ENCODE measurements at places on chromosomes 6 and 20.

DNA sequence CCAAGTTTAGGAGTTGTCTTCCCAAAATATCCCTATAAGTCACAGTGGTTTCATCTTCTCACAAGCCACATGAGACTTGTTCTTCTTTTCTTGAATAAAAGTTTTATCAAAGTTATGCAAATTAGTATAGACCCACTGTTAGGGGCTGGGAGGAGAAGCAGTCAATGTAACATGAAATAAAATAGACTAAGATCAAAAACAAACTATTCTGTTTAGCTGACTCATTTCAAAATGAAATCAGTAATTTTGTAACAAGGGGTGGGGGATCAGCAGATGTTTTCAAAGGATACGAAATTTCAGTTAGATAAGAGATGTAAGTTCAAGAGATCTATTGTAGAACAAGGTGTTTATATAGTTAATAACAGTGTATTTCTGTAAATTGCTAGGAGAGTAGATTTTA is 339.6 kb upstream of the PRDM1 start:
- DNase-seq = no peak

- DNase-seq = no peak
These were observed 109.9 kb upstream of the FOXC1 start for GRCh38 chr6:1499777-1500176.

DNA sequence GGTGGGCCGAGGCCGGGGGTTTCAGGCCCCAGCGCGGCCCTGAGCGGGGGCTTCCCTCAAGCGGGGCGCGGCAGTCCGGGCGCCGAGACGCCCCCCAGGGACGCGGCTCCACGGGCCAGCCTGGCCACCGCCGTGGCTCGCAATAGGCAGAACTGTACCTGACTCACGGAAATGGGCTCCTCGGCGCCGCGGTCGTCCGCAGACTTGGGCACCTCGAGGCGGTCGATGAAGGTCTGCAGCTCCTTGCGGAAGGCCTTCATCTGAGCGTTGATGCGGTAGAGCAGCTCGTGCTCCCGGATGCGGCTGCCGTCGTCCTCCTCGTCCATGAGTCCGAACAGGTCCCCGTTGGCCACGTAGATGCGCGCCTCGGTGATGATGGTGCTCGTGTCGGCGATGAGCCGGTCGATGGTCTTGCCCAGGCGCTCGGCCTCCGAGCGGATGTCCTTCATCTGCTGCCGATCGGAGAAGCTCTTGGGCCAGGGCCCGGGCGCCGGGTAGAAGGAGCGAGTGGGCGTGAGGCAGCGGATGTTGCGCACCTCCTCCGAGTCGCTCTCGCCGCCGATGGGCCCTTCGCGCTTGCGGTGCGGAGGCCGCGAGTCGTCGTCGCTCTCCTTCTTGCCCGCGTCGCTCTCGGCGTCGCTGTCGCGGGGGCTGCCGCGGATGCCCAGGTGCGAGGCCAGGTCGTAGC is 16.1 kb upstream of the KIAA0408 start:
- no peak for DNase-seq

GRCh38 chr6:40584741-40585140 is 2.4 kb downstream of the LRFN2 start:
- no peak for DNase-seq

DNA sequence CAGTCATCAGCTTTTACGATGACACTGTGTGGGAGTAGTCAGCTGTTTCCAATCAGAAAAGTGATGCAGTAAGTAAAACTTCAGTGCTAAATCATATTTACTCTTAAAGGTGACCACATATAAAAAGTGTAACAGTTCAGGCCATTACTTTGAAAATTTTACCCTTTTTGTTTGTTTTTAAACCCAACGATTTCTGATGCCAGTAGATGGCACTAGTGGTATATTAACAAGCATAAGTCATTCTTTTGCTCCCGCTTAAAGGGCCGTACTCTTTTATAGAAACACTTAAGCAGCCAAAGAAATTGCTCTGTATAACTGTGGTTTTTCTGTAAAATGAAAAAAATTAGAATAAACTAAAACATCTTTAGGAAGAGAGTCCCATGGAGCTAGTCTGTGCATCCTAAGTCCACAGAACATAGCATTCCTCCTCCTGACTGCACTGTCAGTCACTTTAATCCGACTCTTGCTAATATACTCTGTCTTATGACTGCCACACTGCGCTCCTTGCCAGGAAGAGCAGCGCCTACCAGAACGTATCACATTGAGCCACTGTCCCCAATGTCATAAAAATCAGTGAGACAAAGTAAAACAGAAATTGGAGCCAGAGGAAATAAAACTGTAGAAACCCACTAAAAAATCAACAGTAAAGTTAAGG is 25.0 kb downstream of the HEBP2 start:
- peak; percentile 31 for DNase-seq

GRCh38 chr6:137297887-137298286 is 78.7 kb upstream of the IFNGR1 start:
- no peak for DNase-seq

DNA sequence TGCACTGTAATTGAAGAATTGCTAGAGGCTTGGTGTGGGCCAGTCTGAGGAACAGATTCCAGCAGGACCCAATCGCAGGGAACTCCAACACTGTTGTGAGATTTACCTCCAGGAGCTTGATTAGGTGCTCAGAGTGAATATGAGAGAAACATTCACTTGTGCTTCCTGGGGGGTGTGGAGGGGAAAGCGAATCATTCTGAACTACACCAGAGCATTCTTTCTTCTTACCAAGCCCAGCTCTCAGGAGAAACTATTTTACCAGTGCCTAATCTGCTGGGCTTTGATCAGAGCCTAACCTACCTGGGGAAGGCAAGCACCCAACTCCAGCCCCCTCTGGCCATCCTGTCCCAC is 7.4 kb upstream of the SIRPB1 start:
- DNase-seq = no peak

GRCh38 chr6:72755752-72756151 is 133.9 kb downstream of the KCNQ5 start:
- no peak for DNase-seq

DNA sequence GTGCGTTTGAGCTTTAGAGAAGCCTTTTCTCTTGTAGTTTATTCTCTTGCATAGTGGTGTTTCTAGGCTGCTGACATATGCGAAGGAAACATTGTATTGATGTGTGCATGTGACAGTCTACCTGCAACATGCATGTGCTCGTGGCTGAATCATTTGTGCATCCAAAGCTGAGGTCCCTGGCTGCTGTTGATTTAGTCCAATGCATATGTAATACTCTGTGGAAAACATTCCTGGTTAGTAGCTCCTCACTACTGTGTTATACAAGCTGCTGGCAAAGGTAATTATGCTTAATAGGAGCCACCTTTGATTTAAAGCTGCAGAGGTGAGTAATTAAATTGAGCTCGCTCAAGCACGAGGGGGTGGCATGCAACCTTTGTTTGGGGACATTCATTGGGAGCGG is 24.5 kb downstream of the TSHZ2 start:
- no peak for DNase-seq

DNA sequence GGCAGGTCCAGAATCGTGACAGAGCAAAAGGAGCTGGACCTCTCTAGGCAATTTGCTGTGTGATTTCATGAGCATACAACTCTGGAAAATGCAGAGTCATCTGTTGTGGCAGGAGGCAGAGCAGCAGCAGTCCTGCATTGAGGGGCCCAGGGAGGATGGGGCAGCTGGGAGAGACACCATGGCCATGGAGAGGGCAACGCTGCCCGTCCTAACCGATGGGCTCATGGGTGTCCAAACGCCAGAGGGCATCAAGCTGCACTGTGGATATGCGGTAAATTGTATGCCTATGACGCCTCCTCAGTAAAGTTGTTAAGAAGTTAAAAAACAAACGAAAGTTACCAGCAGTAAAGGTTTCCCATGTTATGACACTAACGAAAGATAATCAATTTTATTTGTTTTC is 42.2 kb upstream of the DACT2 start:
- DNase-seq = no peak

DNA sequence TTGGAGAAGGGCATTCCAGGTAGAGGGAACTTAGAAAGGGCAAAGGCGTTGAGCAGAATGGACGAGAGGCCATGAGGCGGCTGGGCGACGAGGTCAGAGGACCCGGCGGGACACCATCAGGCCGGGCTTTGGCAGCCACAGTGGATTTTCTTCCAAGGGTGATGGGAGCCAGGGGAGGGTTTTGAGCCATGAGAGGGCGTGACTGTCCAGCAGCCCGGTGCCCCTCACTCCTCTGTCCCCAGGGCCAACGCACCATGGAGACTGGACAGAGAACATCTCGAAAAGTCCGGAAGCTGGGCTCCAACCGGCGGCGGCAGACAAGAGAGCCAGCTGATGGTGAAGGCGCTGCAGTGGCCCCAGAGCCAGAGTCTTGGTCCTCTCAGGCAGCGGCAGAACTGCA is 6.4 kb downstream of the RAB44 start:
- DNase-seq = no peak

DNA sequence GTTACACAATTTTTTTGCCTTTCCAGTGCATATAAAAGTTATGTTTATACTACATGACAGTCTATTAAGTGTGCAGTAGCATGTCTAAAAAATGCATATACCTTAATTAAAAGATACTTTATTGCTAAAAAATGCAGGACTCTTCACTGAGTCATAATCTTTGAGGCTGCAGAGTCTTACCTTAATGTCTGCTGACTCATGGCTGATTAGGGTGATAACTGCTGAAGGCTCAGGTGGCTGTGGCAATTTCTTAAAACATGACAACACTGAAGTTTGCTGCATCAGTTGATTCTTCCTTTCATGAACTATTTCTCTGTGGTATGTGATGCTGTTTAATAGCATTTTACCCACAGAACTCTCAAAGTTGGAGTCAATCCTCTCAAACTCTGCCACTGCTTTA is 19.1 kb downstream of the ZSCAN23 start:
- DNase-seq = no peak

GRCh38 chr20:47156301-47157137 is 200.0 kb downstream of the ZMYND8 start:
- no peak for DNase-seq

GRCh38 chr20:10622657-10623418 is 51.0 kb downstream of the JAG1 start:
- DNase-seq = no peak

DNA sequence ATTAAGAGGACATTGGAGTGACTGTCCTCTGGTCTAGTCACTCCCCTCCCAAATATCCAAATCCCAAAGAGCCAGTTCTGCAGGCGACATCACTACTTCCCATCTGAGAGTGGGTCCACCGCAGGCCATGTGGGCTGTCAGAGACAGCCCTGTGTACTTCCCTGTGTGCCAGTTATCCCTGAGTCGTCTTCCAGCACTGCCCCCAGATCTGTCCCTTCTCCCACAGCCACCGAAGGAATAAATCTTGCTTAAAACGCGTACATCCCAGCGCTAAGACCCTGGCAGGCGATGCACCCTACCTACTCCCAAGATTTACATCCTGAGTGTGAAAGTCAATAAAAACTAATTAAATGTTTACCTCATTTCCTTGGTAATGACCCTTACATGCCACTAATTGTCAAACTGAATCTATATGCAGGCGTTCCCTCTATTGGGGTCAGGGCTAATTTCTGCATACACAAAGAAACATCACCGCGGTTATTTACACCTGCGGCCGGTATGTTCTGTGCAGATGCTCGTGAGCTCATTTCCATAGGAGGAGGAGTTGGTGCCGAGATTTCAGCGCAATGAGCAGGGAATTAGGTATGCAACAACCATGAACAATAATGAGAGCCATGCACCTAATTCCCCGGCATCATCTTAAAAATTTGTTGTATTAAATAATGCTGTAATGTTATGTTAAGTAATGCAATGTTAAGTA is 31.3 kb upstream of the CDH4 start:
- DNase-seq = no peak

GRCh38 chr6:79635232-79635543 is 4.1 kb downstream of the SH3BGRL2 start:
- no peak for DNase-seq

- DNase-seq = no peak
These were observed 43.1 kb upstream of the BEND6 start for GRCh38 chr6:56911847-56912246.

DNA sequence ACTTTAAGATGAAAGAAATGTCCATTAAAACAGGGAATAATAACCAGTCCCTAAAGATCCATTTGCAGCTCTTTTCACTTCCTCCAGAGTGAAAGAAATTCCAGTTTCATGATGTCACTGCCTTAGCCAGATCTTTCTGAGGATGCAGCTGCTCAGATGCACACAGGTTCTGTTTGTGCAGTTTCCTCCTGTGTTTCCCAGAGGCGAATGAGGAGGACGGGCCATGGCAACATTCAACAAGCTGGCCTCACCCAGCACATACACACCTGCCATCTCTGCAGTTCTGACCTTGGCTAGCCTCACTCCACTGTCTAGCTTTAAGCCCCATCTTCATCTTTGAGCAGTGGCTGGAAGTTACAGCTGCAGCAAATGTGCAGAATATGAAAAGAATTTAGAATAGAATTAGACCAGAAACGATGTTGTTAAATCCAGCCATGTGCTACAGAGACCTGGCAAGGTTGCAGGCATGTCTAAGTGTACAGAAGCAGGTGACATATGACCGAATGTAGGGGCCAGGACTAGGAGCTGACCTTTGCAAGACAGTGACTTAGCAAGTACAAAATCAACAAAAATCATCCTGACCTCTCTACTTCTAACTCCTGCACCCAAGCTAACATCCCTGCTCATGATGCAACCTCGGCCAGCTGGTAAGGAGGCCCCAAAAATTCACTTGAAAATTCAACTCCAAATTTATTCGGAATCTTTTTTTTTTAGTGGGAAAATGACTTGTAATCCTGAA is 35.0 kb downstream of the FAM50B start:
- DNase-seq = no peak

GRCh38 chr20:50280851-50281655 is 90.4 kb downstream of the CEBPB start:
- no peak for DNase-seq

- no peak for DNase-seq
These were observed 78.7 kb downstream of the CEBPB start for GRCh38 chr20:50269091-50270033.

- no peak for DNase-seq
These were observed 274.9 kb downstream of the SMOC2 start for GRCh38 chr6:168715643-168716481.

DNA sequence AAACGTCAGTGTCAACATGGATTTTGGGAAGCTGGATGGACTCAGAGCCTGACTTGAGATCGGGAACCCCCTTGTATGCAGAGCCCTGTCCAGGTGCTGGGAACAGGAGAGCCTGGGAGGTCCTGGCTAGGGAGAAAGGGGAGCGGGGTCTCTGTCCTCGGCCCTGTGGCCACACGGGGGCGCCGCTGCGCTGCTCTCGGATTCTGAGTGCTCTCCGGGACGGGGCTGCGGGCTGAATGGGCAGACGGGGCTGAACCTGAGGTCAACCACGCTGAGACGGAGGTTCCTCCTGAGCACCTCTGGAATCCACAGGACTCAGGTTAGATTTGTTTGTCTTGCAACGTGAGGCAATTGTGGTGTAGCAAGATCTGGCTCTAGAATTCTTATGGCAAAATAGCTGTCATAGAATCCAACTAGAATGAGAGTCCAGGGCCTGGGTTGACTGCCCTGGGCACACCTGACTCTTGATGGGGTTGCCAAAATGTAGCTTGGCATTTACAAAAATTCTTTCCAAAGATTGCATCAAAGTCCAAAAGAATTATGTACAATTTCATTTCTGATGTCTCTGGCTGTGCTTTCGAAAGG is 20.6 kb upstream of the HLA-F start:
- peak; percentile 18 for DNase-seq

GRCh38 chr6:134171517-134171916 is 119.1 kb upstream of the SLC2A12 start:
- DNase-seq = no peak

- DNase-seq = no peak
These were observed 36.1 kb upstream of the ZBP1 start for GRCh38 chr20:57656252-57656820.
